ENCODE measurements at places on chromosomes 4 and X.

DNA sequence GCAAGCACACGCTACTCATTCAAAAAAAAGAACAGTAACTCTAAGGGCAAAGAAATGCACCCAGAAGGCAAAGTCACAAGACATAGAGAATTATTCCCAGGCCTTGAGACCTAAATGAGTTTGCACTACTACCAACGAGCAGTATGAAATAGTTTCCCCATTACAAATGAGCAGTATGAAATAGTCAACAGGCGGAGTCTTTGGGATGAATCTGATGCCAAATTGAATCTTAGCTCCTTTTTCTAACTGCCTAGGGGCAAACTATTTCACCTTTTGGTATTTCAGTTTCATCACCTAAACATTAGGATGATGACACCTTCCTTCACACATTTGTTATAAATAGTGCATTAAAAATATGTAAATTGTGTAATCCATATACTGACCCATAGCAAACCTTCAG, 213.0 kb upstream of the FAT4 start:
- DNase-seq = no peak

GRCh38 chr4:121070274-121070673, 2.1 kb downstream of the NDNF start:
- no peak for DNase-seq

DNA sequence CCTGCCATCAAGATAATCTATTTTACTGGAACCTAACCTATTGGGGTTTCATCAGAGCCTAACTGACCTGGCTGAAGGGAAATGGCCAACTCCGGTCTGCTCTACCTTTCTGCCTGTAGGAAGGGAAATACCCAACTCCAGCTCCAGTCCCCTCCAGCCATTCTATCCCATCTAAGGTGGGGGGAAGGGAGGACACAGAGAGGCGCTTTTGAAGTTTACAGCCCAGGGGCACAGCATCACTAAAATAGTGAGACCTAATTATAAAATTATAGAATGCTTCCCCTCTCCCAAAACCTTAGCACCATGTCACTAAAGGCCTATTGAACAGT, 27.8 kb upstream of the ACSL4 start:
- DNase-seq = no peak

DNA sequence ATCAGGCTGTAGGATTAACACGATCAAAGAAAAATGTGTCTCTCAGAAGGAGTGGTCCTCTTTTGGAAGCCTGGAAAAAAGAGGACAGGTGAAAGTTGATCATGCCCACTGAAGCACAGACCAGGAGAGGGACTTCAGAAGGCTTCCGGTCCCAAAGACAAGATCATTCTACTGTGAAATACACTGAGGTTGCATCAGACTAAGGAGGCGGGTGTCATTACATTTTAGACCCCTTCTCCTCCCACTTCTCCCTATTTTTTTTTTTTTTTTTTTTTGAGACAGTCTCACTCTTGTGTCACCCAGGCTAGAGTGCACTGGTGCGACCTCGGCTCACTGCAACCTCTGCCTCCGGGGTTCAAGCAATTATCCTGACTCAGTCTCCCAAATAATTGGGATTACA, 67.5 kb downstream of the RBM47 start:
- DNase-seq = no peak

GRCh38 chr4:41498177-41498576, 39.8 kb upstream of the LIMCH1 start:
- no peak for DNase-seq
